ENCODE measurements at places on chromosomes 12 and 14. TPM values are rescaled to one million over a fixed set of nuclear protein-coding genes. Genes with fewer than 3 reads are reported as not detected.

Gene SLC17A8
- total RNA-seq: not detected

Gene IFNG-AS1
- total RNA-seq: not detected

Gene DBX2
- total RNA-seq: not detected

Gene PTPRO
- 0.74 TPM for total RNA-seq

Gene ADAMTS20
- 0.15 TPM for total RNA-seq

Gene GDF3
- 77.7 TPM for total RNA-seq

Gene RAPGEF3
- 81.5 TPM for total RNA-seq

Gene KRT4
- not detected for total RNA-seq

Gene KRT77
- not detected for total RNA-seq

Gene GPR65
- total RNA-seq: 0.64 TPM

Gene IQSEC3
- 13.2 TPM for total RNA-seq

GRCh38 chr12:96073346-96074330 lies 38.3 kb upstream of the LTA4H start:
- H3K27me3 ChIP-seq: peaks cover 7% of the 10 kb centered on the region
- DNase-seq: no peak
- H3K4me3 ChIP-seq: no peak overlapping the region
- H3K4me1 ChIP-seq: peaks cover 43% of the 10 kb centered on the region

GRCh38 chr12:21392384-21392783 lies 19.7 kb downstream of the IAPP start:
- DNase-seq: no peak
- H3K4me1 ChIP-seq: peaks cover 2% of the 10 kb centered on the region
- no peaks in the 10 kb centered on the region for H3K36me3 ChIP-seq
- no peak overlapping the region for H3K4me3 ChIP-seq

DNA sequence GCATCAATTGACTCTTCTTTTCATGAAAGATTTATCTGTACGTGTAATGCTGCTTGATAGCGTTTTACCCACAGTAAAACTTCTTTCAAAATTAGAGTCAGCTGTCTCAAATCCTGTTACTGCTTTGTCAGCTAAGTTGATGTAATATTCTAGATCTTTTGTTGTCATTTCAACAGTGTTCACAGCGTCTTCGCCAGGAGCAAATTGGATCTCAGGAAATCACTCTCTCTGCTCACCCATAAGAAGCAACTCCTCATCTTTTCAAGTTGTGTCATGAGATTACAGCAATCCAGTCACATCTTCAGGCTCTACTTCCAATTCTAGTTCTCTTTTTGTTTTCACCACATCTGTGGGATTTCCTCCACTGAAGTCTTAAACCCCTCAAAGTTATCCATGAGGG lies 9.5 kb downstream of the PCNX1 start:
- H3K4me1 ChIP-seq: peaks cover 21% of the 10 kb centered on the region
- H3K27me3 ChIP-seq: peaks cover under 1% of the 10 kb centered on the region
- H3K36me3 ChIP-seq: peaks cover 7% of the 10 kb centered on the region
- no peak overlapping the region for H3K4me3 ChIP-seq
- DNase-seq: no peak

DNA sequence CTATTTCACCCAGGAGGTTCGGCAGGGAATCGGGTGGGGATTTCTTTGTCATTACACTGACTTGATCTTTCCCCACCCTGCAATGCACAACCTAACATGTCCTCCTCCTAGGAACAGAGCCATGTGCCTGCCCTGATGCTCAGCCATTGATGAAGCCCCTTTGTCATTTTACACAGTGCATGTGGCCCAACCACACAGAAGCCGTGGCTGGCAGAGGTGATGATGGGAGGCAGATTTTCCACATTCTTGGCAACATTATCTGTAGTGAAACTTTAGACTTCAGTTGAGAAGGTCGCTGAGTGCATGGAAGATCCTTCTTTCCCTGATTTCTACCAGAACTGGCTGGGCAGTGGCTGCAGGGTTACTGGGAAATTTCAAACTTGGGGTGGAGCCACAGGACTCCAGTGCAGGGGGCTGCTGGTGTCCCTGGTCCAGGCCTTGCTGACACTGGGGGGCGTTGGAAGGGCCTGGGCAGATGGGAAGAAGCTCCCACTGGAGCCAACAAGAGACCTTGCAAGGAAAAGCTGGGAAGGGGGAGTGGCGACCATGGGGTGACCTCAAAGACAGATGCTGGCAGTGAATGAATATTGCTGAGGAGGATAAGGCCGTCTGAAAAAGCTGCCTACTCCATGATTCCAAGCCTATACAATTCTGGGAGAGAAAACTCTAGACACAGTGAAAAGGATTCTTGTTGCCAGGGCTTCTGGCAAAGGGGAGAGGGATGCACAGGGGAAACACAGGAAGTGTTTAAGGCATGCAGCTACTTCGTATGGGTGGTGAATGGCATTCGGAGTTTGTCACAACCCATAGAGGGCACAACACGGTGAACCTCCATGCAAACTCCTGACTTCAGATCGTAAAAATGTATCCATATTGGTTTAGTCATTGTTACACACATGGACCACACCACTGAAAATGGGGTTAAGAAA lies 41.8 kb upstream of the P2RX7 start:
- no peak overlapping the region for H3K4me3 ChIP-seq
- DNase-seq: no peak
- H3K27ac ChIP-seq: no peak overlapping the region
- H3K4me1 ChIP-seq: peaks cover 21% of the 10 kb centered on the region
- no peaks in the 10 kb centered on the region for H3K27me3 ChIP-seq

- DNase-seq: no peak
- no peak overlapping the region for H3K27ac ChIP-seq
- H3K27me3 ChIP-seq: no peaks in the 10 kb centered on the region
- H3K36me3 ChIP-seq: no peaks in the 10 kb centered on the region
Observed at GRCh38 chr12:30811966-30812365, 57.2 kb upstream of the CAPRIN2 start.

- DNase-seq: no peak
Observed at GRCh38 chr14:105255021-105255507, 6.7 kb downstream of the BTBD6 start.

DNA sequence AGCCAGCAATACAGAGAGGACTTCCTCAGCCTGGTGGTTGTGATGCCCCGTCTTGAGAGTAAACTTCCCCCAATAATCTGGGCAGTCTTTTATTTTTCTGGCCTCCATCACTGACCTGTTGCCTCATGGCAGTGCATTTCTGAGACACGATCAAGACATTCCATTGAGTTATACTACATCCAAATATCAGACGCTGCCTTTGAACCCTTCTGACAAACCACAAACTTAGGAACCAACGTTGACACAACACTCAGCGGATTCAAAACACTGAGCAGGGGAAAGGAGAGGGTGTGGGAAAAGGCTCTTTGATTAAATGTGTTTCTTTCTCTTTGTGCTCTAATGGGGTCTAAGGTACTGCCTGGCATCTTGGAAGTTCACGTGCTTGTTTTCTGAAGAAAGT lies 100.7 kb upstream of the TBX5 start:
- no peak for DNase-seq
- peaks cover 10% of the 10 kb centered on the region for H3K4me1 ChIP-seq
- no peaks in the 10 kb centered on the region for H3K36me3 ChIP-seq
- peaks cover under 1% of the 10 kb centered on the region for H3K27me3 ChIP-seq
- no peak overlapping the region for H3K4me3 ChIP-seq

DNA sequence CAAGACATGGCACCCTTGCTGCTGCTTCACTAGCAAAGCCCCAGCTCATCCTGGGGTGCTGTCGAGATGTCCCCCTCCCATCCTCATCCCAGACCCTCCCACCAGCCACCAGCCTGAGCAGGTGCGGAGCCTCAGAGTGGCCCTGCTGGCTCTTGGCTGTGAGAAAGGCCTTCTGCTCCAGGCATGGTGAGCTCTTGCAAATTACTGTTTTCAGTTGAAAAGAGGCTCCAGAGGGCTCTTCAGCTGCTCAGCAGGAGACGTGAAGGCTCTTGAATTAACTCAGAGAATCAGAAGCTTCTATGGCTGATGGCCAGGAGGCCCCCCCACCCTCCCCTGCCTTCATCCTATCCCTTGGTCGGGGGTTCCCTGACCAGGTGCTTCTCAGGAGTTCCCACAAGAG lies 44.1 kb downstream of the WSCD2 start:
- H3K4me1 ChIP-seq: no peaks in the 10 kb centered on the region
- H3K27me3 ChIP-seq: peaks cover 8% of the 10 kb centered on the region
- no peaks in the 10 kb centered on the region for H3K36me3 ChIP-seq

GRCh38 chr12:95583933-95584332 lies 32.7 kb upstream of the USP44 start:
- H3K4me1 ChIP-seq: no peaks in the 10 kb centered on the region
- no peak for DNase-seq
- no peaks in the 10 kb centered on the region for H3K27me3 ChIP-seq
- H3K27ac ChIP-seq: no peak overlapping the region
- no peak overlapping the region for H3K4me3 ChIP-seq

DNA sequence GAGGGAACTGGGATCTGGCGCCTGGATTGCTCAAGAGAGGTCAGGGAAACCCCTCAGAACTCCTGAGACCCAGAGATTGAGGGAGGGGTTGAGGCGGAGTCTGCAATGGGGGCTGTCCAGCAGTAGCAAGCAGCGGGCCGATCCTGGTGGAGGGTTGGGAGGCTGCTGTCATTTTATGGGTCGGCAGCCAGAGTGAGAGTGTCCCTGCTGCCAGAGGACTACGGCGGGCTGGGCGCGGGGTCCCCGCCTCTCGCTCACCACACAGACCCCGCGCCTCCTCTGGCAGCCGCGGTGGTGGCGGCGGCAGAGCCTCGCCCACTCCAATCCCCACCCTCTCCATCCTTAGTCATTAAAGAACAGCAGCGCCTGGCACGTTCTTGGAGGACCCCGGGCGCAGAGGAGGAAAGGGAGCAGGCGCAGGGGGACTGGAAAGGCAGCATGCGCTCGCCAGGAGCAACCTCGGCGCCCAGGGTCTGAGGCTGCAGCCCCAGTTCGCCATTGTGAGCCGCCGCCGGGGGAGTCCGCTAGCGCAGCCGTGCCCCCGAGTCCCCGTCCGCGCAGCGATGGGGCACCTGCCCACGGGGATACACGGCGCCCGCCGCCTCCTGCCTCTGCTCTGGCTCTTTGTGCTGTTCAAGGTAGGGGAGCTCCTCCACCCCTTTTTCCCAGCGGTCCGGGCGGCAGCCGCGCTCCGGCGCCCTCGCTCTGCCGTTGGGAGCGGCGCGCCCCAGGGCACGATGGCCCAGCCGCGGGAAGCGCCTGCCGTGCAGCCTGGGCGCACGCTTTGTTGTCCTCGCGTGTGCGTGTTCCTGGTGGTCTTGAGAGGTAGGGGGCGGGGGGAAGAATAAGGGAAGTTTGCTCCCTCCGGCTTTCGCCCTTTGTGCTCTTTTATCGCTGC lies at the start of gene PTPRO:
Gene PTPRO (plus strand): TSS at position 345 of the 898 bp plus-strand sequence.
- peaks cover 3% of the 10 kb centered on the region for H3K27me3 ChIP-seq
- no peaks in the 10 kb centered on the region for H3K36me3 ChIP-seq
- DNase-seq: peak; percentile 31
- peaks cover 10% of the 10 kb centered on the region for H3K4me1 ChIP-seq
- H3K4me3 ChIP-seq: peak within 1 kb of the TSS; percentile 88

DNA sequence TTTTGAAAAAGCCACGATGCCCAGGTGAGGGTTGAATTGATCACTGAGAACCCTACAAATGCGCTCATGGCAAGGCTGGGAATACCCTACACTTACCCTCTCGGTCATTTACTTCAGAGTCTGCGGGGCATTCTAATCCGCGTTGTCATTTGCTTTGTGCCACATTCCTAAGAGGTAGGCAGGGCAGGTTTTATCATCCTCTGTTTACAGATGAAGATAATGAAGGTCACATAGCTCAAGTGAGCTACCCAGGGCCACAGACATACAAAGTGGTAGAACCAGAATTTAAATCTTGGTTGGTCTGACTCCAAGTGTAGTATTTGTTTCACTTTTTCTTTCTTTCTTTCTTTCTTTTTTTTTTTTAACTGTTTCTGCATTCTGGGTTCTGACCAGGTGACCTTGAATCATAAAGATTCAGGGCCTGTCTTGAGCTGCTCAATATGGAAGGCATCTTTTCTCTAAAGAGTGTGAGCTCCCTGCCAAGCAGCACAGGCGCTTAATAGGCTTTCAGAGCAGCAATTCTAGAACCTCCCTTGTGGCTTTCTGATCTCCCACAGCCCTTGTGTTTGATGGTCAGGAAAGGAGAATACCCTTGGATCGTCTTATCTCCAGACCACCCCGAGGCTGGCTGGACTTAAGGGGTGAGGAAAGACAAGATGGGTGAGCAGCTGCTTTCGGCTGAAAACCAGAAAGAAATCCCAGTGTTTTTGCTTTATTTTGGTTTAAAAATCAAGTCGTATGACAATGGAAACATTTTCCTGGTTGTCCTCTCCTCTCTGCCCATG lies 662 bp upstream of the BATF start:
- no peak overlapping the region for H3K27ac ChIP-seq
- peaks cover 3% of the 10 kb centered on the region for H3K27me3 ChIP-seq
- no peaks in the 10 kb centered on the region for H3K36me3 ChIP-seq
- DNase-seq: no peak
- no peak overlapping the region for H3K4me3 ChIP-seq

GRCh38 chr12:34406996-34407300 lies 384.7 kb downstream of the ALG10 start:
- H3K27ac ChIP-seq: no peak overlapping the region
- no peak overlapping the region for H3K4me3 ChIP-seq
- no peaks in the 10 kb centered on the region for H3K27me3 ChIP-seq
- no peaks in the 10 kb centered on the region for H3K4me1 ChIP-seq
- H3K36me3 ChIP-seq: peaks cover 4% of the 10 kb centered on the region

DNA sequence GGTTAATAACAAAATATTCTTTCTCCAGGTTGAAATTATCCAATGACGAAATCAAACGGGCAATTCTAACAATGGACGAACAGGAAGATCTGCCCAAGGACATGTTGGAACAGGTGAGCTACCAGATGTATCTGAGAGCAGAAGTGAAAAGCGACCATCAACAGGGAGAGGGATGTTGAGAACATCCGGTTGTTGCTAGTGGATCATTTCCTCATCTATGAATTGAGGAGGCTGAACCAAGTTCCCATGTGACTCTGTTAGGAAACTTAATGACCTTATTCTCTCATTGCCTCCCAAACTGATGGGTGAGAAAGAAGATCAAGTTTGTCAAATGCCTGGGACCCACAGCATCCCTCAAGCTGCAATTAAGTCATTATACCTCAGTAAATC lies 117.7 kb downstream of the GPR135 start:
- H3K4me1 ChIP-seq: peaks cover 17% of the 10 kb centered on the region
- peak overlapping the region; percentile 84 for H3K27ac ChIP-seq
- no peak overlapping the region for H3K4me3 ChIP-seq
- peaks cover 2% of the 10 kb centered on the region for H3K27me3 ChIP-seq
- H3K36me3 ChIP-seq: peaks cover 23% of the 10 kb centered on the region

DNA sequence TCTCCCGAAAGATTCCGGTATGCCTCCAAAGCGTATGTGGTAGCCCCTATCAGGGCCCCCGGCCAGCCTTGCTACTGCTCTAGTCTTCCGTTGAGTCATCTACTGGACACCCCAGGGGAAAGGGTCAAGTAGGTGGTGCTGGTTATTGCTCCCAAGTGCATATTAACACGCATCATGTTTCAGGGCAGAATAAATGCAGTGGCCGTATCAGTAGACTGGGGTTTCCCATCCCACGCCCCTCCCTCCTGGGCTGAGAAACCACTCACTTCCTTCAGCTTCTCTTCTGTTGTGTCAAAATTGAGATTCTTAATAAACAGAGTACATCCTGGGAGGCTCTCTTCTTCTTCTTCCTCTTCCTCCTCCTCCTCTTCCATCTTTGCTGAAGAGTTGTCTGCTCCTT lies 39.3 kb downstream of the RBM19 start:
- peak overlapping the region; percentile 70 for H3K4me3 ChIP-seq
- peaks cover 2% of the 10 kb centered on the region for H3K27me3 ChIP-seq
- peak overlapping the region; percentile 22 for H3K27ac ChIP-seq

- H3K4me1 ChIP-seq: peaks cover 8% of the 10 kb centered on the region
- H3K36me3 ChIP-seq: no peaks in the 10 kb centered on the region
- H3K27me3 ChIP-seq: no peaks in the 10 kb centered on the region
- DNase-seq: no peak
- H3K4me3 ChIP-seq: no peak overlapping the region
- no peak overlapping the region for H3K27ac ChIP-seq
Observed at GRCh38 chr14:81331229-81332021, 68.7 kb downstream of the STON2 start.

GRCh38 chr12:562634-563033 lies 100.6 kb downstream of the NINJ2 start:
- peaks cover 12% of the 10 kb centered on the region for H3K4me1 ChIP-seq
- DNase-seq: no peak
- peaks cover 5% of the 10 kb centered on the region for H3K36me3 ChIP-seq
